ENCODE measurements at places on chromosomes 6 and 20.
A peak's percentile ranks its signal among the peaks of the same experiment; 100 is the strongest.

GRCh38 chr6:62075869-62076268 is 210.2 kb downstream of the KHDRBS2 start:
- no peak overlapping the region for H3K27ac ChIP-seq
- no peaks in the 10 kb centered on the region for H3K4me1 ChIP-seq
- H3K36me3 ChIP-seq, result no peaks in the 10 kb centered on the region

DNA sequence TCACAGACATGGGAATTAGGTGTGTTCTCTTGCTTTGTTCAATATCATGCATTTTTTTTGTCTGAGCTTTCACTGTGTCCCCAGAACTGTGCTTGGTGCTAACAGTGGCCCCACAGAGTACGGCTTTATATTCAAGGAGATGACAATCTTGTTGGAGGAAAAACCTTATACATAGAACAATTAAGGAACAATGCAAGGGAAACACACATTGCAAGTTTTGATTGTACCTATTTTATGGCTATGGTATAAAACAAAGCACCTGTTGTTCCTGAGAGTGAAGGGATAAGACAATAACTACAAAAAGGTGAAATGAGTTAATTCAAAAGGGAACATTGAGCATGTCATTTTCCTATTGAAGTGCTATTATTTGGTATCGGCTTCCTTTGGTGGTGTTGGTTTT is 143.9 kb upstream of the ESR1 start:
- H3K36me3 ChIP-seq, result no peaks in the 10 kb centered on the region
- no peaks in the 10 kb centered on the region for H3K27me3 ChIP-seq
- H3K4me1 ChIP-seq, result no peaks in the 10 kb centered on the region
- H3K27ac ChIP-seq, result no peak overlapping the region

DNA sequence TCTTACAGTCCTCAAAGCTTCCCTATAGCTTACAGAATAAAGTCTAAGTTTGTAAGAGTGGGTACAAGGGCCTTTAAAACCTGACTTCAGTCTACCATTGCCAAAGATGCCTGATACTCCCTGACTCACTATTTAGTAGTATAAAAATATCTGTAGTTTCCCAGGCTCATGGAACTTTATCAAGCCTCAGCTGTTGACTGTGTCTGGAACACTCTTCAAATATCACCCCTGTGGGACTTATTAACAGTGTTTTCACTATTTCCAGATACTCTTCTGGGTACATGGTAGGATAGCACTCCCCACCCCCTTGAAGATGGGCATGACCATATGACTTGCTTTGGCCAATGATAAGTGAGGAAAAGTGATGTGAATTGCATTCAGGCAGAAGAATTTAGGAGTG is 105.3 kb upstream of the TENT5A start:
- no peak overlapping the region for H3K4me3 ChIP-seq
- H3K4me1 ChIP-seq, result no peaks in the 10 kb centered on the region
- no peak overlapping the region for H3K27ac ChIP-seq
- H3K36me3 ChIP-seq, result no peaks in the 10 kb centered on the region

DNA sequence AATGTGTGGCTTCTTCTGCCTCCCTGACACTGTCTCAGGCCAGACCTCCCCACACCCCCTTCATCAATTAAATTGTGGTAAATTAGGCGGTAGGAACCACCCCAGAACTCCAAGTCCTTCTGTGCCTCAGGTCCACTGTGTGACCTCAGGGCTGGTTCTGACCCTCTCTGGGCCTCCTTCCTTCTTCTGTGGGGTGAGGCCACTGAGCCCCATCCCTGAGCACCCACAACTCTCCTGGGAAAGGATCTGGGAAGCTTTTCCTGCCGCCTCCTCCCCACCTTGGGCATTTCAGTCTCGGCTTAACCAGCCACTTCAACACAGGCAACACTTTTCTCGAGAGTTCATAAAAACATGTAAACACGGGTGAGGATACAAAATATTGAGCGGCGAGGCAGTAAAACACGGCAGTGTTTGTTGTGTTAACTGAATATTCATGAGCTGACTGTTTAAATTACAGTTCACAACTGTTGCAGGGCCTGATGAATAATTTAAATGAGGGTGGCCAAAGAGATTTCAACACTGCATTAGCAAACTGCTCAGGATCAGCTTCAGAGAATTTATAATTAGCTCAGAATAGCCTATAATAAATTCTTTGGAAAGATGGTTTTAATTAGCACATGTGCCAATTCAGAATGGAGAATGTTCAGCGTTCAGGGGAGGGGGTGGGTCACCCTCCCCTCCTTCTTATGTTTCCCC is 112.1 kb downstream of the TOX2 start:
- H3K4me3 ChIP-seq, result no peak overlapping the region
- DNase-seq, result no peak
- no peaks in the 10 kb centered on the region for H3K27me3 ChIP-seq
- no peak overlapping the region for H3K27ac ChIP-seq
- H3K36me3 ChIP-seq, result no peaks in the 10 kb centered on the region
- H3K4me1 ChIP-seq, result no peaks in the 10 kb centered on the region

- no peak for DNase-seq
- no peak overlapping the region for H3K27ac ChIP-seq
- H3K27me3 ChIP-seq, result no peaks in the 10 kb centered on the region
- H3K36me3 ChIP-seq, result no peaks in the 10 kb centered on the region
- no peaks in the 10 kb centered on the region for H3K4me1 ChIP-seq
- H3K4me3 ChIP-seq, result no peak overlapping the region
Measured at GRCh38 chr6:3294921-3295871, 36.4 kb downstream of the PSMG4 start.

DNA sequence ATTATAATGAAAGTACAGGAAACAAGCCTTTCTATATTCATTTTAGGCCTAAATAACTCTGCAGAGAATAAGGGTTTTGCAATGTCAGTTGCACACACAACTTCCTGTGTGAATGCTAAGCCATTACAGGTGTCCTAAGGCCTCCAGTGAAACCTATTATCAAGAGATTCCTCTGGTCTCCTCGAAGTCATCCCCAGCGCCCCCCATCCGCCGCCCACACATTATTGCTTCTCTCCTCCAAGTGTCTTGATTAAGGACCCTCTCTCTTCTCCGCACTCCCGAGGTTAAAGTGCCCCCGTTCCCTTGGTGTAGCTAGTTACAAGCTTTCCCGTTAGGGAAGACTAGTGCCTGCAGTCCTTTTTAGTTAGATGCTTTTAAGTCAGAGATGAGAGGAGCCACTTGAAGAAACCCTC is 1.3 kb downstream of the HIVEP2 start:
- H3K27ac ChIP-seq, result peak overlapping the region; percentile 68
- no peaks in the 10 kb centered on the region for H3K36me3 ChIP-seq
- peak; percentile 5 for DNase-seq

GRCh38 chr20:689348-689747 is 13.7 kb upstream of the SCRT2 start:
- no peaks in the 10 kb centered on the region for H3K4me1 ChIP-seq
- H3K27me3 ChIP-seq, result peaks cover 15% of the 10 kb centered on the region
- H3K36me3 ChIP-seq, result no peaks in the 10 kb centered on the region
- DNase-seq, result no peak
- no peak overlapping the region for H3K27ac ChIP-seq

DNA sequence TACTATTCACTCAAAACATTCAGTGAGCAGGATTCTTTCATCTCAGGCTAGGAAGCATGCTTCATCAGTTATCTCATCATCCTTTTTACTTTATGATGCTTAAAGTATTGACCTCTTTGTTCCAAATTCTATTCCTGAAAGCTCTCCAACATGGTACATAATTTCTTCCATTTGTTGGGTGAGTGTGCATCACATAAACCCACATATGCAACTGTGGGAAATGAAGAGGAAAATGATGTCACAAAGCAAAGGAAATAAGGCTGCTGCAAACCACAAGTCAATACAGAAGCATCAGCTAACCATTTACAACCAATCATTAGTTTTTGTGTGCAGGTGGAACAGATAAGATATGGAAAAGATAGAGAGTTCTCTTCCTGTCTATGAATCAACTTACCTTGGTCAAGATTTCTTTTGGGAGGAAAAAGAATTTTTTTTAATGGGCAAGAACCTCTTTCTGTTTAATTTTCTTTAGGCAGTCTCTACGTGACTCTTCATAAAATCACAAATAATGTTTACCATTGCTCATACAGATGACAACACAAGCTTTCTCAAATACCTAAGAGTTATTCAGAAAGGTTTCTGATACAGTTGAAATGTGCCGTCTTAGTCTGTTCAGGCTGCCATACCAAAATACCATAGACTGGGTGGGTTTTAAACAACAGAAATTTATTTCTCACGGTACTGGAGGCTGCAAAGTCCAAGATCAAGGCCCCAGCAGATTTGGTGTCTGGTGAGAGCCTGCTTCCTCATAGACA is 259.9 kb downstream of the ADGRG6 start:
- H3K4me3 ChIP-seq, result no peak overlapping the region
- no peak overlapping the region for H3K27ac ChIP-seq
- H3K36me3 ChIP-seq, result no peaks in the 10 kb centered on the region
- H3K27me3 ChIP-seq, result no peaks in the 10 kb centered on the region

GRCh38 chr6:111027219-111027618 is 45.4 kb downstream of the RPF2 start:
- DNase-seq, result no peak
- H3K4me1 ChIP-seq, result no peaks in the 10 kb centered on the region
- peaks cover 36% of the 10 kb centered on the region for H3K36me3 ChIP-seq
- H3K4me3 ChIP-seq, result no peak overlapping the region
- H3K27ac ChIP-seq, result no peak overlapping the region

DNA sequence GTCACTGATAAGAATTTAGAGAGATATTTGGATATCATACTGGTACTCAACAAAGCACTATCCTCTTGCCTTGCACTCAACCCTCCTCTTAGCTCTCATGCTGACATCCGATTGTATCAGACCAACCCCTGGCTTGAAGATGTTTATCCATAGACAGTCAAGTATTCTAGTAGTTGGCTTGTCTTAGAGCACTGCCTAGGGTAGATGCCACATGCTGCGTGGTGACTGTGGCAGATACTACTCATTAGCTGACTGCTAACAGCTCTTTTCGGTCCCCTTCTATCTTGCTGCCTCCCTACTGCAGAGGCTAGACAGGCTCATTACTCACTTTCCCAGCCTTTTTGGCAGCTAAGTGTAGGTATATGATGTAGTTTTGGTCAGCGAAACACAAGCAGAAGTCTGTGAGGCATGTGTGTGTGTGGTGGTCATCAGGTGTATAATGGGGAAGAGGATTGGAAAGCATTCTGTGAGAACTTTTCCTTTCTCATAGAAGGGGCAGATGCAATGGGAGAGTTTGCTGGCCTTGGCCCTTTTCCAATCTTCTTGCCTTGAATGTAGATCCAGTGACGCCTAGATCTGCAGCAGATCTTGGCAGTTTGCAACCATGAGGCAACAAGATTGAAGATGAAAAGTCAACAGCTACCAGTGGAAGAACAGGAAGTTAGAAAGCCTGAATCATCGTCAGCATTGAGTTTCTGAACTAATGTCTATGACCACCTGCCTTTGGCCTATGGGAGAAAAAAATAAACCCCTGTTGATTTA is 4.4 kb upstream of the IFNGR1 start:
- no peak for DNase-seq
- H3K27me3 ChIP-seq, result 0 out of 2 replicates have a peak, but pooled peaks cover 7% of the 10 kb centered on the region
- H3K27ac ChIP-seq, result no peak overlapping the region
- H3K4me3 ChIP-seq, result no peak overlapping the region
- H3K36me3 ChIP-seq, result no peaks in the 10 kb centered on the region
- no peaks in the 10 kb centered on the region for H3K4me1 ChIP-seq

DNA sequence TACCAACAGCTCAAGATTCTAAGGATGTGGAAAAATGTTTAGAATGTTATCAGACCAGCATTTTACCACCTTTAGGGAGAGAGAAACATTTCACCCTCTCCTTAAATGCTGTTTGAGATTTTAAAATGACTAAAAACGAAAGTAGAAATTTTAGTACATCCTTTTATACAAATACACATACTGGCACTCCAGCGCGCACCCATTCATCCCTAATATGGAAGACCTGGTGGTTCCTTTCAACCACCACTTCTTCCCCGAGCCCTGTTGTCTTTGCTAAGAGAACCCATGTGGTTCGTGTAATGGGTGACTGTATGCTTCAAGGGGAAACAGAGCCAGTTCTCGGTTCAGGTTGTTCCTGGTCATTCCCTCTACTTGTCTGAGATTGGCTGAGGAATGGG is 21.3 kb downstream of the SPATA2 start:
- no peak overlapping the region for H3K4me3 ChIP-seq
- no peak overlapping the region for H3K27ac ChIP-seq
- DNase-seq, result no peak
- H3K27me3 ChIP-seq, result no peaks in the 10 kb centered on the region
- H3K36me3 ChIP-seq, result no peaks in the 10 kb centered on the region
- H3K4me1 ChIP-seq, result peaks cover 2% of the 10 kb centered on the region

DNA sequence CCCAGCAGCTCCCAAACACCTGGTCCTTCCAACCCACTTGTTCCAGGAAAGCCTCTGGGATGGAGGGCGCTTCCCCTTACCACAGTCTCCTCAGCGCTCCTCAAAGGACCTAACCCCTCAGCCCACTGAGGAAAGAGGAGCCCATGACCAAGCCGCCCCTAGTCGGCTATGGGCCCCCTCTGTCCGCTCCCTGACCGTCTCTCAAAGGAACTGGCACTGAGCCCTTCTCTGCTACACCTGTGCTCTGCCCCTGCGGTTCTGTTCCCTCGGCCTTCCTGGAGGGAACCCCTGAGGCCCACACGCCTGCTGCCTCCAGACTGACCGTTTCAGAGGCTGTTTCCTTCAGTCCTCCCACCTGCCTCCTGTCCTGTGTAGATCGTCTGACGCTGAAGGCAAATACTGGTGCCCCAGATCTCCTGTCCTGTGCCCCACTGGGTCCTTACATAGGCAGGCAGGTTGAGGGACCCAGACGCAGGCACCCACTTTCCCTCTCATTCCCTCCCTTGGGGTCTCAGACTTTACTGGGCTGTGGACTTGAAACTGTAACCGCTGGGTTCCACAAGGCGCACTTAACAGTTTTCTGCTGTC is 1.9 kb upstream of the SLC4A11 start:
- H3K4me1 ChIP-seq, result peaks cover 3% of the 10 kb centered on the region
- no peak overlapping the region for H3K4me3 ChIP-seq
- no peaks in the 10 kb centered on the region for H3K27me3 ChIP-seq
- no peak overlapping the region for H3K27ac ChIP-seq
- no peak for DNase-seq

GRCh38 chr6:5379647-5380242 is 118.4 kb downstream of the FARS2 start:
- H3K4me1 ChIP-seq, result no peaks in the 10 kb centered on the region
- peak; percentile 64 for DNase-seq
- H3K4me3 ChIP-seq, result no peak overlapping the region

DNA sequence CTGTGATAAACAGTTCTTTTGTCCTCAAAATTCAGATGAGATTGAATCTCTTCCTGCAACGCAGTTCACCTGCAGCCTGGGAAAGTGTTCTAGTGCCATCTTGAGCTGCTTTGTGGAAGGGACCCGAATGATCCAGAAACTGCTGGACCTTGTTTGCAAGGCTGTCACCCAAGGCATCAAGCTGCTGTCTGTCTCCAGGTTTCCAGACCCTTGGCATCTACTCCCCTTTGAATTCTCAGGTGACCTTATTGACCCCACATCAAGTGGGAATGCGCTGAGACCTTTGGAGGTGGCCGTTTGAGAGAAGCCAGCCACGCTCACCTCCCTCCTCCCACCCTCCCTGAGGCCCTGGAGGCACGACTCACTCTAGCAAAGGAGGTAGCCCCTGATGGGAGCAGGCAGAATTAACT is 112.5 kb downstream of the EDN3 start:
- no peak overlapping the region for H3K4me3 ChIP-seq
- no peaks in the 10 kb centered on the region for H3K27me3 ChIP-seq
- peaks cover 17% of the 10 kb centered on the region for H3K4me1 ChIP-seq
- peak; percentile 81 for DNase-seq
- peak overlapping the region; percentile 21 for H3K27ac ChIP-seq

GRCh38 chr6:36343109-36343680 is 6.5 kb upstream of the BNIP5 start:
- peaks cover 26% of the 10 kb centered on the region for H3K4me1 ChIP-seq
- H3K4me3 ChIP-seq, result no peak overlapping the region
- H3K27ac ChIP-seq, result no peak overlapping the region
- no peaks in the 10 kb centered on the region for H3K36me3 ChIP-seq
- H3K27me3 ChIP-seq, result no peaks in the 10 kb centered on the region
- DNase-seq, result no peak
